ENCODE measurements at places on chromosomes 12 and 14.

DNA sequence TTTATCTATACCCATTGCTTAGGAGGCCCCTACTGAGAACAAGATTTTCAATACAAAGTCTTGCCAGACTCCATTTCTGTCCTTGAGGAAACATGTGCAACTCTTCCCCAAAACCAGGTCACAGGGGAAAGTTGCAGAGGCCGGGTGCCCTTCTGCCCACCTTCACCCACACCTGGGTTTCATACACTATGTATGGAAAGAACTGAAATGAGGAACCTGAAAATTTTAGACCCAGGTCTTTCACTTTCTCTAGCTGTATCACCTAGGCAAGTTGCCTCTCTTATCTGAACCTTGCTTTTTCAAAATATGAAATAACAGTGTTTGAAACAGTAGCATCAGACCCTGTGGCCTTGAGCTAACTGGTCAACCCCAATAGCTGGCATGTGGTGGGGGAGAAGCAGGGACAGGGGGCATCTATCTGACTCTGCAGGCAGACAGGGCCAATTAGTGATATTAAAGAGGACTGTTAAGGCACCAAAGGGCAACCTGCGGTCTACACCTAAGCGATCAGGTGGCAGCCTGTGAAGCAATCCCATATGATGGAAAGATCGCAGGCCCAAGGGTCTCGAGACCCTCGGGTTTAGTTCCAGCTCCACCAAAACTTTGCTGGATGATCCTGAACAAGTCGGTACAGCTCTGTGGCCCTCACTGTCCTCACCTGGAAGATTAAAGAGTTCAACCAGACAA lies 346.5 kb downstream of the BCL11B start:
- DNase-seq: no peak

- DNase-seq: no peak
These were observed 25.5 kb downstream of the ZC2HC1C start for GRCh38 chr14:75094896-75095295.

- DNase-seq: no peak
These were observed 7.5 kb upstream of the ALDH2 start for GRCh38 chr12:111759271-111759670.

- DNase-seq: no peak
These were observed 173.6 kb upstream of the ALG10B start for GRCh38 chr12:38142974-38143373.

DNA sequence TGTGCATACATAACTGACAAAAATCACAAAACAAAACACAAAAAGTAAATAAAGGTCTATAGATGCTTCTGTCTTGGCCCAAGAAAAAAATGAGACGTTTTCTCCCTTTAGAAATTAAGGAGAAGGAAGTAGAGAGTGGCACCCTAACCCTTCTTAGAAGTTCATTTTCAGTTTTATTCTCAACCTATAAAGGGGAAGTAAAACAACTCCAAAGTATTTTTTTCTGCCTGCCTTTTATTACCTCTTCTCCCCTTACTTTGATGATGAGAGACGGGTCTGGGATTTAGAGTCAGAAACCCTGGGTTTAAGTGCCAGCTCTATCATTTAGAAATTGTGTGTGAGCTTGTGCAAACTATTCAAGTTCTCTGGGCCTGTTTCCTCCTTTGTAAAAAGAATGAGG lies 2.8 kb downstream of the PRIM1 start:
- DNase-seq: no peak

DNA sequence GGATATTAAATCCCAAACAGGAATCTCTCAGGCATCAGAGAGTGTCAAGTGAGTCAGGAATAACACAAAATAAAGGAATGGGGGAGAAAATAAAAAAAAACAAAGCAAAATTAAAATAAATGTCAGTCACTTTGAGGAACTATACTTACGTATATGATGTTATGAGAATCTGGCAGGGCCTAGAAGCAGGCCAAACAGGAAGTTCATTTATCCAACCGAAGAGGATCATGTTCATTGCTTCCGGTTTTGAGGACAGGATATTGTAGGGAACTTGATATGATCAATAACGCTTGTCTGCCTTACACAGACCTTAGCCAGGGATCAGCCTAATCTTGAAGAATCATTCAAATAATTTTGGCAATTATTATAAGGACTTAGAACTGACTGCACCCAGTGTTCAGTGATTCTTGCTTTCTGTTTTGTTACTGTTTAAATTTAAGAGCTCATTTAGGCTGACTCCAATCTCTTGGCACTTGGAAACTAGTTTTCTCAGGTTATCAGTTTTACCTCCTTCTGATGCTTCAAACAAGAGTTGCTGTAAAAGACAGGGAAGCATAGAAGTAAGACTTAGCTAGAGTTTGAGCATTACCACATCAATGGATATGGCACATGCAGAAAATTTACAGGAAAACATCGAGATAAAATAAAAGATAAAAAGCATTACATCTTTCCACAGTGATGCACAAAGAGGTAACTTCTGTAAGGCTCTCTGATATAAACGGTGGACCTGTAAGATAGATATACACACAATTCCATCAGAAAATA lies 53.4 kb downstream of the ZFC3H1 start:
- no peak for DNase-seq

Data from stimulated activated CD4-positive, alpha-beta T cell treated with anti-CD3 and anti-CD28 coated beads, Interleukin-4, amount 100 ng/mL, for 1 hour (primary cell).